ENCODE measurements at places on chromosomes 12 and 14. TPM values are rescaled to one million over a fixed set of nuclear protein-coding genes. Genes with fewer than 3 reads are reported as not detected.

- DNase-seq: no peak
Observed at GRCh38 chr12:32864731-32865130, 31.8 kb downstream of the PKP2 start.

DNA sequence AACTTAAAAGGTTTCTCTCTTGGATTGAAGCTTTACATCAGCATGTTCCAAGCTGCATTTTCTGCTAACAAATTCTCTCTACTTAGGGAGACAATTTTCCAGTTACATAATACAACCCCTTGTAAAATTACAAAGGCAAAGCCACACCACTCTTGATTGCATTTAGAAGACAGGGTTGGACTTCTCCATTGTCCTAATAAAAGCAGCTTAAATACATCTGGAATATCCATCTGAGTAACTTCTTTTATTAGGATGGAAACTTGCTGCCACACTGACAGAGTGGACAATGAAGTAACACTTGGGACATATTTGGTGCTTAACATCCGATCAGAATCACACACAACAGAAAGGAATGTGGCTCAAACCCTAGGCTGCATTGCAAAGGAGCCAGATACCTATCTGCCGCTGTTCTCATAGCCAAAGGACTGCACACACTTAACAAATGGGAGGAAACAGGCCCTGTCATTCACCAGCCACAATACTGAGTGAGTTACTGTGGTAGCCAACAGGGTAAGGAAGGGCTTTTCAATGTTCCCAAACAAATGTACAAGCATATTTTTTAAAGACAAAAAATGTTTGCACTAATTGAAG, 157.2 kb downstream of the PAX9 start:
- DNase-seq: no peak

GRCh38 chr14:77542421-77543239, 44.0 kb upstream of the ISM2 start:
- no peak for DNase-seq

OR6C2 gene
- not detected for total RNA-seq

GRCh38 chr14:75340921-75341320, 62.3 kb downstream of the FOS start:
- no peak for DNase-seq

- peak; percentile 82 for DNase-seq
Observed at GRCh38 chr12:27705263-27705662, 5.4 kb upstream of the MRPS35 start.

DNA sequence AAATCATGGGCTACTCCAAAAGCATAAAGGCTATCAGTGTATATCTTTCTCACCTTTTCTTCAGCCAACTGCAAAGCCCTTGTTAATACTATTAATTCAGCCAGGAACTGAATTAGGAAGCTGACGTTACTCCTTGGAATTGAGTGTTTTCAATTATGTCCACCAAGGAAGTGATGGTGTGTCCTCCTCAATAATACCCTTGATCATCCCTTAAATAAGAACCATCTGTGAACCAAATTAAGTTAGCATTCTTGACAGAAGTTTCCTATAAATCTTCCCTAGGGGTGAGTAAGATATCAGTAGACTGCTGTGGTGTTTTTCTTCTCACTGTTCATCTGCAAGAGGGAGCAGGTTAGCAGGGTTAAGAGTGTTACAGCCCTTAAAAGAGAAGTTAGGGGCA, 252.3 kb upstream of the AVPR1A start:
- DNase-seq: no peak

DNA sequence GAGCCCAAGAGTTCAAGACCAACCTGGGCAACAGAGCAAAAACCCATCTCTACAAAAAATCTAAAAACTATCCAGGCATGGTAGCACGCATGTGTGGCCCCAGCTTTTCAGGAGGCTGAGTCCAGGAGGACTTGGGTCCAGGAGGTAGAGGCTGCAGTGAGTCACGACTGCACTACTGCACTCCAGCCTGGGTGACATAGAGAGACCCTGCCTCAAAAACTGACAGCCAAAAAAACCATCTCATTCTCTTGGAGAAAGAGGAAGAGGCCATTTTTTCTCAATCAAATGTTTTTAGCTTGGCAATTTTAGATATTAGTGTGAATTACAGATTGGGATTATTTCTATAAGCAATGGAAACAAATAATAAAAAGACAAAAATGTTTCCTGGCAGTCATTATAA, 38.2 kb downstream of the ZFC3H1 start:
- no peak for DNase-seq

DNA sequence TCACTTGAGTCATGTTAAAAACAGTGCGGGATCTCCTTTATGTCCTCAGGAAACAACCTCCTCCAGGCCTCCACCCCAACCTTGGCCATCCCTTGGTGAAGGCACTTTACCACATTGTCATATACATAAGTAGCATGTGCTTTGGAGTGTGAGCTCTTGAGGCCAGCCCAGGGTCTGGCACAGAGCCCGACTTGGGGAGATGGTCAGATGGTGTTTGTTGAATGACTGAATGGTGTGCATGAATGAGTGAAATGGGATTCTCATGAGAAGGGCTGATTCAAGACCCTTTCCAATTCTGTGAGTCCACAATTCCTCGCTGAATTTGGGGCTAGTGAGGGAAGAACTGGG, 52.9 kb upstream of the DLK1 start:
- no peak for DNase-seq

- no peak for DNase-seq
Observed at GRCh38 chr14:24430682-24431568, 1.2 kb downstream of the KHNYN start.

GRCh38 chr12:71315328-71315985, 124.1 kb upstream of the LGR5 start:
- no peak for DNase-seq

Measured in H9 (cell line).